ENCODE measurements at places on chromosomes 3 and 15.

GRCh38 chr3:129357616-129358015, 70.8 kb downstream of the EFCAB12 start:
- no peak for DNase-seq

DNA sequence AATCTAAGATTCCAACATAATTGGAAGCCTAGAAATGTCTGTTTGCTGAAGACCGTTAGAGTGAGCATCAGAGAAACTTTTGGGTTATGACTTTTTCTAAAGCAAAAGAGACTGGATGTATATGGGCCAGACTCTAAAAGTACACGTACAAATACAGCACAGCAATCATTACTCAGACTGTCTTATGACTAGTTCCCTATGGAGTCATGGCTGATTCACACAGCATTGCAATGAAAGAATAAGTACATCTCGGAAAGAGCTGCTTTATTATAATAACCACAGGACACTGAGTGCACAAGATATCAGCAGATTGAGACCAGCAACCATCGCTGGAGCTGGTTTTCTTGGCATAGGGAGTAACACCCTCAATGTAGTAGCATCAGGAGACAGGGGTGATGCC, 618.6 kb downstream of the NLGN1 start:
- DNase-seq = no peak

- peak; percentile 85 for DNase-seq
Measured at GRCh38 chr15:41621200-41622193, 38.7 kb upstream of the MGA start.

DNA sequence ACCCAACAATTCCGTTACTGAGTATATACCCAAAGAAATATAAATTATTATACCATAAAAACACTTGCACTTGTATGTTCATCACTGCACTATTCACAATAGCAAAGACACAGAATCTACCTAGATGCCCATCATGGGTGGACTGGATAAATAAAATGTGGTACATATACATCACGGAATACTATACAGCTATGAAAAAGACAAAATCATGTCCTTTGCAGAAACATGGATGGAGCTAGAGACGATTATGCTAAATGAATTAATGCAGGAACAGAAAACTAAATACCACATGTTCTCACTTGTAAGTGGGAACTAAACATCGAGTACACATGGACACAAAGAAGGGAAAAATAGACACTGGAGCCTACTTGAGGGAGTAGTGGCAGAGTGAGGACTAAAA, 185.3 kb downstream of the PYDC2 start:
- DNase-seq = no peak

DNA sequence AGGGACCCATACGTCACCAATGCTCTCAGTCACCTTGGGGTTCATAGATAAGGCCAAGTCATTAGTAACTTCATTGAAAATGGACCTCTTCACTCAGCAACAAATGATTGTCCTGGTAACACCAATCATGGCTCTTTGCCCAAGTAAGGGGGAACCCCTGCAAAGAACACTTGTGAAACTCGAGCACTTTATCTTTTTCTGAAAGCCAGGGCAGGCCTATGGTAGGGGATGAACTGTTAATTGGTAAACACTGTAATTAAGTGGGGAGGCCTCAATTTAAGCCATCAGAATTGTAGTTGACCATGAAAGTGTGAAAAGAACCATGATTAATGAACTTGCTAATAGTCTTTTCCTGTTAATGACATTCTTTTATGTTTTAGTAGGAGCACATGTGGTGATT, 73.3 kb downstream of the ABHD5 start:
- peak; percentile 21 for DNase-seq

- DNase-seq = no peak
Measured at GRCh38 chr3:22593638-22594037, 609.5 kb upstream of the UBE2E2 start.

- DNase-seq = peak; percentile 24
Measured at GRCh38 chr3:98445949-98446406, 17.0 kb upstream of the OR5K1 start.

DNA sequence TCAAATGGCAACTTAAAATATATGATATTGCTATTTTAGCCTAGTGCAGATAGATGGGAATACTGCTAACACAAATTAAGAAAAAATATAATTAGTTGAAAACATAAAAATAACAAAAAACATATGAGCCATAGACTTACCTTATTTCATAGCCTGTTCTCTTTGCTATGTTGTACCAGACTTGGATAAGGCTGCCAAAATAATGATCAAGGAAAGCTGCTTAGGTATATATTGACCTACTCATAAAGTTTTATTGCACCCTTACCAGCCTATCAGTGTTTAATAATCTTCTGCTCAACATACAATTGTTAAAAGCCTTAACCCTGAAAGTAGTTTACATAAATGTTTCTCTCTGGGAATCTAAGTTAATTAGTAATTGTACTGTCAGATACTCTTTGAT, at the start of gene SI:
TSS of gene SI (minus strand) at position 204 of the 400 bp plus-strand sequence. CDS start 2,484 bp downstream, outside the sequence.
- DNase-seq = no peak

DNA sequence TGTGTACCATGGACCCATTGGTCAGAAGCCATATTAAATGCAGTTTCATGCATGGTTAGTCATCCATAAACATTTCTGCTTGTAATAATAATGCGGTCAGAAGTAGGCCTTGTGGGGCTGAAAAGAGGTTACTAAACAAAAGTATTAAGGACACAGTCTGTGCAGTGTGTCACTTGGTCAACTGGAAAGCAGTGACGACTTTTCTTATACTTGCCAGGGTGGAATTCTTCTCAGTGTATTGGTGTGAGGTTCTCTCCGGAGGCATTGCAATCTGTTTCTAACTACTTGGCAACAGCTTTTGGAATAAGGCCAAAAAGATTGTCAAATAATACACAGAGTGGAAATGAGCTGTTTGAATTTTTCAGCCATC, 46.8 kb downstream of the CHL1 start:
- DNase-seq = no peak

GRCh38 chr3:99439892-99440291, 198.5 kb upstream of the COL8A1 start:
- DNase-seq = no peak

DNA sequence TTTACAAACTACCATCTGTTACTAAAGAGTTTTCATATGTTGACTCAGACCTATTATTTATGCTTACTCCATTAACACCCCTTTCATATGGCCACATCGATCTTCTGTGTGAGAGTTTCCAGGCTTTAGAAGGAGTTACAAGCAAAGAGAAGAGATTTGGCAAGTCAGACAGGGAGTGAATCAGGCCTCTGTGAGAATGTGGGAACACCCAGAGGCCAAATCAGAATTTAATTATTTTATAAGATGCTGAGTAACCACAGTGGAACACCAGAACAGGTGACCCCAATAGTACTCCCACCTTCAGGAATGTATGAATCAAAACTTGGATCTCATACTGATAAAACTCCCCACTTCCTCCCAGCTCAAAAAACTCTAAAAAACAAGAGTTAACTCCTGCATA, 42.0 kb downstream of the IFT57 start:
- DNase-seq = no peak

DNA sequence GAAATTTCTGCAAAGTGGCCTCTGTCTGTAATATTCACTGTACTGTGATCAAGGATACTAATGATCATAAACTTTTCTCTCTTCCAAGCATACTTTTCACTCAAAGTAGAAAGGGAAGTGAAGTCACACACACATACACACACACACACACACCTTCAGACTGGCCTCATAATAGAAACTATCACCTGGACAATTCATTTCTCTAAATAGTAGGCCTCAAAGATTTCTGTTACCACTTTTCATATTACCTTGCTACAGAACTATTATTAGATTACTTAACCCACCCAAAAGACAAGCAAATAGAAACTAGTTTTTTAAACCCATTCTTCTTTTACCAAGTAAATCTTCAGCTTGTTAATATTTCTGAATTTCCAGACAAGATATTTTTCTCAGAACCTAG, 12.2 kb downstream of the CPB1 start:
- DNase-seq = no peak

DNA sequence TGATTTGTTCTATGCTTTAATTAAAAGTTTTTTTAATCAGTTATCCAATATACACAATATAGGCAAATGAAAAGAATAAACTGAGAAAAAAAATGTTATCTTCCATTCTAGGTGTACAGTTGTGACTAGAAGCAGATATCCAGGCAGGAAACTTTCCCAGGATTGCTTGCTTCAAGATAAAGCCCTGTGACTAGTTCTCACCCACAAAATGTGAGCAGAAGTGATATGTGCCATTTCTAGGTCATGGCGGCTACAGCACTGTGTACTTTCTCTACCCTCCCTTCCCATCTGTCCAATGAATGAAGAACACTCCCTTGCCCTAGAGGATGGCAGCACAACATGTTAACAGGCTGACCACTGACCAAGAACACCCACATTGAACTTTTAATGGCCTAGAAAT, 110.5 kb upstream of the STT3B start:
- DNase-seq = no peak

DNA sequence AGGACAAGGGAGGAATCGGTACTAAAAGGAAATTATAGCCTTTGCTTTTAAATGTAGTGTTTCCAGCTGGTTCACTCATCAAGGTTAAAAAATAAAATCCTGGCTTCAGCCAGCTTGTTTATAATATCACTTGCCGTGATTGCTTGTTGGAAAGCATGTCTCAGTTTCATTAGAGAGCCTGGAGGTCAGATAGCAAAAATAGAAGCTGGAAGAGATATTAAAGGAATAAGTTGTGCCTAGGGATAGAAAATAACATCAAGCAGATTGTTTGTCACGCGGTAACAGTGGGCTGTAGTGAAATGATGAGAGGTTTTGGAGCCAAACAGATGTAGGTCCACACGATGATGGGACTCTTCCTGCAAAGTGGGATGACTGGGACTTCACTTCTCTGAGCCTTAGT, 17.7 kb upstream of the SLMAP start:
- DNase-seq = no peak

DNA sequence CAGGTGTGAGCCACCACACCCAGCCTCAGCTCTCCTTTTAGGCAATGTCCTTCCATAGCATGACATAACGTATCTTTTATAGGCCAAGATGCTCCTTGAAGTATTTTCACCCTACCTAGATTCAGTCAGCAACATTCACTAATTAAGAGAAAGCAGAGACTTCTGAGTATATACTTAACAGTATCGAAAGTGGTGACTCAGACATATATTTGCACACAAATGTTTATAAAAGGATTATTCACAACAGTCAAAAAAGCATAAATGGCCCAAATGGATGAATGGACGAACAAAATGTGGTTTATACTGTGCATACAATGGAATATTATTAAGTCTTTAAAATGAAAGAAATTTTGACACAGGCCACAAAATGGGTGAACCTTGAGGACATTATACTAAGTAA, 108.6 kb downstream of the ZNF385D start:
- DNase-seq = no peak

DNA sequence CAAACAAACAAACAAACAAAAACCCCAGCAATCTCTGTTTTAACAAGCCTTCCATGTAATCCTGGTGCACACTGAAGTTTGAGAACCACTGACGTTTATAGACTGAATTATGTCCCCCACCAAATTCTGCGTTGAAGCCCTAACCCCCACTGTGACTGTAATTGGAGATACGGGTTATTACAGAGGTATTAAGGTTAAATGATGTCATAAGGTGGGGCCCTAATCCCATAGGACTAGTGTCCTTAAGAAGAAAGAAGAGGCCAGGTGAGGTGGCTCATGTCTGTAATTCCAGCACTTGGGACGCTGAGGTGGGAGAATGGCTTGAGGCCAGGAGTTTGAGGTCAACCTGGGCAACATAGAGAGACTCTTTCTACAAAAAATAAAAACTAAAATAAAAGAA, 42.4 kb upstream of the TM4SF1 start:
- no peak for DNase-seq

DNA sequence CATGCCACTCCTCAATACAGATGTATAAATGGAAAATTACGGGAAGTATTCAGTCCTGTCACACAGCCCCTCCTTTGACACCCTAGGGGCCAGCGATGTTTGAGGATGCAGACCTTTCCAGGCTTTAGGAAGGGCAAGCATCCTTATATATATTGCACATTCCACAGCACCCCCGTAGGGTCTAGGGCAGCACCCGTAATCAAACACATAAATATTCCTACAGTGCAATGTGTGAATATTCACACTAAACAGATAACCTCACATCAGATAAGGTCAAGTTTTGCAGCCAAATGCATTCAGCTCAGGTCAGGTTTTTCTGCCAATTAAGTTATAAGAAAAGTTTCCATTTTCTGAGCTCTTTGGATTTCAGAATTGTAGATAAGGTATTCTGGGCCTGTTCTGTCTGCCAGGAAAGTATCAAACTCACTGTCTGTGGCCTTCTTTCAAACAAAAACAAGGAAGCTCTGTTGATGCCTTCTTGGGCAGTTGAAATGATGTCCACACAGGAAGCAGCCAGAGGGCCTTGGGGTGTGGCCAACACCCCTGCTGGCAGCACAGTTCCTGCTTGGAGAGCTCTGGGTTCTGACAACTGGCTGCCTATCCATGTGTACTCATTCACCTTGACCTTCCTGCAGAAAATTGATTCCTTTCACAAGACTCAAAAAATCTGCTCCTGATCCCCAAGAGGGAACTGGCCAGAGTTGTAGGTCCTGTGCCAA, 427.0 kb downstream of the NTRK3 start:
- no peak for DNase-seq

GRCh38 chr3:6447166-6447801, 413.6 kb upstream of the GRM7 start:
- DNase-seq = no peak

DNA sequence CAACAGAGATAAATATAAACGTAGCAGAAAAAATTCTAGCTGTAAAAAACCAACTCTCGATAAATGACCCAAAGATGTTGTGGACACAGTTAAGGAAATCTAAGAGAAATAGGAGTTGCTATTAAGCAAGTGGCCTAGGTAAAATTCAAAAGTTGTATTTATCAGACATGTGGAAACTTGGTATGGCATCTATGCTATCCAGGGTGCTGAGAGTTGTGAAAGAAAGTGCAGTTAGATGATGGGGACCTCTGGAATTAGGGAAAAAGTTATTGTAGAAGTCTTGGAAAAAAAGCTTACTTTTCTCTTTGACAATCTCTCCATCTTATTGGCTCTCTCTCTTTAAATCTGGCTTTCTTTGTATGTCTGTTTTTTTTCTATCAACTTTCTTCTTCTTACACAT, 1090.9 kb downstream of the TBL1XR1 start:
- no peak for DNase-seq

DNA sequence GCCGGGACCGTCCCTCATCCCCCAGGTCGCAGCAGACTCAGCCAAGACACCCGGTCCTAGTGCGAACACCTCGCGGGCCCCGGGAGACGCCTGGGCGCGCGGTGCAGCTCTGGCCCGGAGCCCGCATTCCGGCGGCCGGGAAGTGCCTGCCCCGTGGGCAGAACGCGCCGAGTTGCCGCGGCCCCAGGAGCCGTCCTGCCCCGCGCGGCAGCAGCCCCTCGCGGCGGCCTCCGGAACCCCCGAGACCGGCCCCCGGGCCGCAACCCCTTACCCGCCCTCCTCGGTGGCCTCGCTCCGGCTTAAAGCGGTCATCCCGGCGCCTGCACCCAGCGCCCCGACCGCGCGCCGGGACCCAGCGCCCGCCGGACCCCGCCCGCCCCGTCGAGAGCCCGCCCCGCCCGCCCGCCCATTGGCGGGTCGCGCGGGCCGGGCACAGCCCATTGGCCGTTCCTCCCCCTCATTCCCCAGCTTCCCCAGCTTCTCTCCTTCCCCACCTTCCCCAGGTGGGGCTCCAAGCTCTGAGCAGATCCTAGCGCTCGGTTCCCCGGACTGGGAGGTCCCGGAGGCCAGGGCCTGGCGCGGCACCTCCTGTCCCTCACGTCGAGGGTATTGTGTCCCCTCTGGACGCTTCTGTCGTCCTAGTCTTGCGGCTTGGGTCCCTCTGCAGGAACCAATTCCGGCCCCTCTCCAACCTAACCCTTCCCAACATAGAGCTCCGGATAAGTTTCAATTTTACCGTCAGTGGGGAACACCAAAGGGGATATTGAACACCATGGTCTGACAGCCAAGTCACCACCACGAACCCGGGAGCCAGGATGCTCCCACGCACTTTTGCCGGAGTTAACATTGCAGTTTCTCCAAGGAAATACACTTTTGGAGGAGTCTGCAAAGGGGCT, at the start of gene GRAMD2A:
TSS of gene GRAMD2A (minus strand) at position 328 of the 896 bp plus-strand sequence.
- DNase-seq = peak; percentile 87
